Progenitor cell of endocrine pancreas (in vitro differentiated cells): ENCODE measurements at places on chromosomes 1 and 21. TPM values are rescaled to one million over a fixed set of nuclear protein-coding genes. Genes with fewer than 3 reads are reported as not detected.

PCAT6 gene
- total RNA-seq = 5.6 and 5.7 TPM in 2 replicates

KIAA1614 gene
- total RNA-seq = 2.1 and 2.5 TPM in 2 replicates

FAM131C gene
- 1.2 and 1.6 TPM in 2 replicates for total RNA-seq

ECM1 gene
- 1.9 and 2.1 TPM in 2 replicates for total RNA-seq

CLEC20A gene
- total RNA-seq = not detected in 2 replicates

PADI1 gene
- total RNA-seq = not detected in 2 replicates

DNA sequence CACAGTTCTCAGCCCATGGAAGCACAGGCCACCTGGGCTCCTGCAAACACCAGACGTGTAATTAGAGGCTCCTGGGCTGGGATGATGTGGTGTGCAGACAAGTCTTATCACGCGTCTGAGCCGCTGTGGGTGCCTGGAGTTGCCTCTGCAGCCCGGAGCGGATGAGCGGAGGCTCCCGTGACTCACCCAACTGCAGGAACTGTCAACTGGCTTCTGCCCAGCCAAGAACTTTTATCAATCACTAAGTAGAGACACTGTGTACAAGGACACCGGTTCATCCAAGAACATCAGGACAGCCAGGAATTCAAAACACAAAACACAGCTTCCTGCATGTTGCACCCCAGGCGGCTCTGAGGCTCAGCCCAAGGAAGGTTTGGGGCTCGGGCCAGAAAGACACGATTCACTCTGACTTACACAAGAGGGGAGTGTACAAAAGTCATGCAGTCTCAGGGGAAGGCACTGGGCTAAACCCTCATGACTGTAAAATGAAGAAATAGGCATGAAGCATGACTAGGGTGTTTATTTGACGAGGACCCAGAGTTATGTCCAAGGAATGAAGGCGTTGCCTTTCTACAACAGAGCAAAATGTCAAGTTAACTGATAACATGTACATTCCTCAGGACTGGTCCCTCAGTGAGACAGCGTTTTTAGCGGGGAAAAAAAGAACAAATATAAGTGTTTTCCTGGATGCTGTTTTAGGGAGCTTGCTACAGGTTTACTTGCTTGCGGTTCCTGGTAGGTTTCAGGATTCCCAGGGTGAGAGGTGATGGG lies 21.1 kb downstream of the ERRFI1 start:
- no peak for DNase-seq

DNA sequence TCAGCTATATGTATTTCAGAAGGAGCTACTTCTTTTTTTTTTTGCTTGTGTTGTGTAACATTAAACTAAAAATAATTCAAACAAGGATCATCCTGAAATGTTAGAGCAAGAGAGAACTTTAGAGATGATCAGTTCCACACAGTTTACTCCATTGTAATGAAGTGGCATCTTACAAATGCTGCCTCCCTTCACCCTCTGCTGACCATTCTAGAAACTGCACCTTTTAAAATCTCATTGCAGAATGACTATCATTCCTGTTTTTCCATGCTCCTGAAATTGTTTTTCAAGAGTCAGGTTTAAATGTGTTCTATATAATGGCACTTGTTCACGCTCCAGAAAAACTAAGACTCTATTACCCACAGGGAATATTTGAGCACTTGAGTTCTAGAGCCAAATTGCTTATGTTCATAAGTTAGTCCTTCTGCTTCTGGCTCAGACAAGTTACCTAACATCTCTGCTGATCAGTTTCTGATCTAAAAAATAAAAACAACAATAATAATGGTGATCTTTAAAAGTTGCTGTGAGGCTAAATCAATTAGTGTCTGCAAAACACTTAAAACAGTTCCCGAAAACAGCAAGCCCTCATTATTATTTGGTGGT lies 21.5 kb upstream of the SLC44A5 start:
- no peak for DNase-seq

- DNase-seq = no peak
Measured at GRCh38 chr1:114088392-114089299, 65.0 kb downstream of the SYT6 start.

GRCh38 chr1:154454386-154455120 lies 47.5 kb upstream of the TDRD10 start:
- no peak for DNase-seq

DNA sequence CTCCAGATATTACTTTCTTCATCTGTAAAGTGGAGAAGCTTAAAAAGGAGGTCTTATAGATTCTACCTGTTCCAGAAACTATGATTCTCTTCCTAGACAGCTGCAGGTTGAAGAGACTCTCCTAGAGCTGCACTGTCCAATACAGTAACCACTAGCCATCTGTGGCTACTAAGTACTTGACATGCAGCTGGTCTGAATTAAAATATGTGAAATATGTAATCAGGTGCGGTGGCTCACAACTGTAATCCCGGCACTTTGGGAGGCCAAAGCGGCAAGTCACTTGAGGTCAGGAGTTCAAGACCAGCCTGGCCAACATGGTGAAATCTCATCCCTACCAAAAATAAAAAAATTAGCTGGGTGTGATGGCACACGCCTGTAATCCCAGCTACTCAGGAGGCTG lies 15.8 kb downstream of the APP start:
- no peak for DNase-seq

DNA sequence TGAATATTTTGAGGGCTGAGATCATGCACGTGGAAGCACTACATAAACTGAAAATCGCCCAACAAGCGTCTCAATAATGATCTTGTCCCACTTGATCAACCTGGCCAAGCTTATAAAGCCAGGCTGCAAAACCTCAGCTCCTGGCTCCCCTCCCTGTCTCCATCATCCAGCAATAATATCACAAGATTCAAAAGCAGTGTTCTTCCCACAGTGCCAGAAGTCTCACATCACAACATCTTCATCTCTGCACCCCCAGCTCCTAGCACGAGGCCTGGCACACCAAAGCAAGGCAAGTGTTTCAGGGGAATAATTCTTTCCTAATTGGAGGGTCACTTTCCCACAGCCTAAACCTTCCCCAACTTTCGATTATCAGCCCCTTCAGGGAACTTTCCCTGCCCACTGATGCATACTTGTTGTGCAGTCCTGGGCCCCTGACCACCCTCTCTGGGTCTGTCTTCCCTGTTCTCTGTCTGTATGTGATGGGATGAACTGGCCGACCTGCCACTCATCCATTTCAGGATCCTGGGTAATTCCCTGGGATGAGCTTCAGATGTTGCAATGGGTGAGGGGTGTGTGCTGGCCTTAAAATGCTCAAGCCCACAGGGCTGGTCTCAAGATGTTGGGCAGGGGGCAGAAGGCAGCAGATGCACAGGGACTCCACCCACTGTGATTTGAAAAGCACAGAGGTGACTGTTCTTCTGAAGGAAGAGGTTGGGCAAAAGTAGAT lies 129.0 kb downstream of the DMRTB1 start:
- DNase-seq = no peak

DNA sequence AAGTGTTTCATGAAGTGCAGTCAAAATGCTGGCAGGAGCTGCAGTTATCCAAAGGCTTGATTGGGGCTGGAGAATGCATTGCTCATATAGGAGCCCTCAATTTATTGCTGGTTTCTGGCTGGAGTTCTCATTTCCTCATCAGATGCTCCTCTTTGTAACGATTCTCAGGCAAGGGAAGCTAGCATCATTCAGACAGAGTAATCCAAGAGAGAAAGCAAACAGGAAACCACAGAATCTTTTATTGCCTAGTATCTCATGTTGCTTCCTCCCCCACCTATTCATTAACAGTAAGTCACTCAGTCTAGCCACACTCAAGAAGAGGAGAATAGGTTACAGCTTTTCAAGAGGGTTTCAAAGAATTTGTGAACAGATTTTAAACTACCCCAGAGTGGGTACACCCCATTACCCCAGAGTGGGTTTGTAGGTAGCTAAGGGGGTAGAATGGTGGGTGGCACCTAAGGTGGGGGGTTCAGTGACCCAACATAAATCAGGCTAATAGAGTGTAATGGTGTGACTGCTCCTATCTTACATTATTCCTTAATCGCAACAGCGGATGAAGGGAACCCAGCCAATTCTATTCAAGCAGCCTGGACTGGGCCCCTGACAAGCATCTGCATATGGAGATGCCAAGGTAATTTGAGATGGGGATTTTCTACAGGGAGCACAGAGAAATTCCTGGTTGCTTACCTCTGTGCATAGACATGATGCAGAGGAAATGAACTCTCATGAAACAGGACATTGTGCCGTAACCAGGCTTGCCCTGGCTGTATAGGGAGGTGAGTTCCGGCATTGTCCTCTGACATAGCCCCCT lies 67.1 kb downstream of the KCNJ15 start:
- DNase-seq = no peak

DNA sequence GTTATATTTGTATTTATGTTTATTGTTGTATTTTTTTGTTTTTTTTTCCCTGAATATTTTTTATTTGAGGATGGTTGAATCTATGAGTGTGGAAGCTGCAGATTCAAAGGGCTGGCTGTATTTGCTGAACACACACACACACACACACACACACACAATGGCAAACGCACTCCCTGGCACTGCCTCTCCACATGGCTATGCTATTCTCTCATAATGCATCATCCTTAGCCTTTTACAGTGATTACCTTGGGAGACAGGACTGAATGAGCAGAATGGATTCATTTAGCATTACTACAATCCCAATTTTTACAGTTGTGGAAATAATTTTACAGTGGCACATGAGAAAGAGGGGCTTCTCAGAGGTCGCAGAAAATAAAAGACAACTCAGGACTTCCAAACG lies 390.1 kb downstream of the PCP4 start:
- no peak for DNase-seq

DNA sequence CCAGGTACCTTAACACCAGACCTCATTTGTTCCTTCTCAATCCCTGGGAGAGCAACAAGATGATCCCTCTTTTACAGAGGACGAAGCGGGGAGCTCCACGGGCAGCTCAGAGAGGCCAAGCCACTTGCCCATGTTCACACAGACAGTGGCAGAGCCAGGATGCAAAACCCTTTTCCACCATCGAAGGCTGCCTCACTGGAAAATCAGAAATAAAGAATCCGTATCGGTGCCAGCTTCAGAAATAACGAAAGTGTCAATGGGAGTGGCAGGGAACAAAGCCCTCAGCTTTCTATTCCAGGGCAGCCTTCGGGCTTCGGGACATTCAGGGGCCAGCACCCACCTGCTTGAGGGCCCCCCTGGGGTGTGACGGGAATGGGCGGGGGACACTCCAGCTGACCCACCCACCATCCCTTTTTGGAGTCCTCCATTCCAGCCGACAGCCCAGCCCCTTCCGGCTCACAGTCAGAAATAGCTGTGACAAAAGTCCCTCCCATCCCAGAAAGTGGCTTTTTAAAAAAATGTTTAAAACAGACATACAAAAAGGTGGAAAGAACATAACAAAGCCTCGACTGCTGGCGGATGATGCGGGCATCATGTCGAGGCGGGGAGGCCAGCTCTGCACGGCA lies 6.0 kb downstream of the IFFO2 start:
- no peak for DNase-seq

DNA sequence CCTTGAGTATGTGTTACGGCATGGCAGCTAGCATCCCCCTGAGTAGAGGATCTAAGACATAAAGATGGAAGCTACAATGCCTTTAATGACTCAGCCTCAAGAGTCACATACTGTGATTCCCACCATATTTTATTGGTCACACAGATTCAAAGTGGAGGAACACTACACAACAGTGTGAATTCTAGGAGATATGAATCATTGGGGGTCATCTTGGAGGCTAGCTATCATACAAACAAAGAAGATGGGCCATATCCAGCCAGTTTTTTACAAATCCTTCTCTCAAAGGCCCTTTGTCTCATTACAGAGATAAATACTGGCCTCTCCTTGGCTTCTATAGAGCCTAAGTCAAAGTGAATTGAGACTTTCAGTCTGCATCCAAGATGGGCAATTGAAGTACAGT lies 177.0 kb downstream of the TBX15 start:
- DNase-seq = no peak

DNA sequence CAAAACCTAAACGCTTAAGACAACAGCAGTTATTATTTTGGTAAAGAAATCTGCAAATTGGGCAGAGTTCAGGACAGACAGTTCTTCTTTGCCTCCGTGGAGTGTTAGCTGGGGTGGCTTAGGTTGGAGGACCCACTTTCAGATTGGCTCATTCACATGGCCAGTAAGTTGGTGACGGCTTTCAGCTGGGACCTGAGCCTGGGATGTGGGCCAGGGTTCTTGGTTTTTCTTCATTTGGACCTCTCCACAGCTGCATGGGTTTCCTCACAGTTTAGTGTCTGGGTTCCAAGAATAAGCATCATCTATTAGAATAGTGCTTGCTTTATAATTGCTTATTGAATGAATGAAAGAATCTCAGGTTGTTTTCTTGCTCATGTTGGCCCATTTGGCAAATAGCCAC lies 72.2 kb downstream of the ATF6 start:
- DNase-seq = no peak

- no peak for DNase-seq
Measured at GRCh38 chr1:168195199-168196135, 16.7 kb downstream of the TIPRL start.

DNA sequence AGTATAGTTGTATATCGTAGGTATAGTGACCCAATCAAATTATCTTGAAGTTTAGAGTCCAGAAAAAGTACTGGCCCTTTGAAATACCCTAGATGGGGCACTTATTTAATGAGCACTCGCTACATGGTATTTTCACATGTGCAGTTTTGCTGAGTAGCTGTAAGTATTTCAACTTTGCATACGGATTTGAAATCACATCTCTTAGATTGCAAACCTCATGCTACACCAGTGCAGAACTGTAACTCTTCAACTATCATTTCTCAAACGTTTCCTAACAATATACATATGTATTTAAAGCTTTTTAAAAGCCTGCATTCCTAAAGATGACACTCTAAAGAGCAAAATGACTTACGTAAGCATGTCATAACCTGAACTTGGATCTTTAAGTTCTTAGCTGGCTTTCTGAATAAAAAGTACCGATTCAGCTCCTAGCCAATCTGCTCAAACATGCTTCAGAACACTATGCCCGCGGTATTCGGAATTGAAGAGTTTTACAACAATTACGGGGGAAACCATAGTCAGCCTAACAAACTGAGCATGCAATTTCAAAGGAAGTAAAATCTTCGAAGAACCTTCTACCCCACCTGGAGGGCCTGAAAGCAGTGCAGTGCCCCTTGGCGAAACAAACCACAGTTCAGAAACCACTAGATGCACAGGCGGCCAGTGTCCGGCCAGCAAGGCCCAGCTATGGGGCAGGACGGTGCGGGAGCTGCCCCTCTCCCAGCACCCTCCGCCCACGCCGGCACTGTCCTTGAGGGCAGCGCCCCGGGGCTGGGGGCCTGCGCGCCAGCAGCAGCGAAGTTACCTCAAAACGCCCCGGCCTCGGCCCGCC lies 863 bp downstream of the FH start:
- no peak for DNase-seq

DNA sequence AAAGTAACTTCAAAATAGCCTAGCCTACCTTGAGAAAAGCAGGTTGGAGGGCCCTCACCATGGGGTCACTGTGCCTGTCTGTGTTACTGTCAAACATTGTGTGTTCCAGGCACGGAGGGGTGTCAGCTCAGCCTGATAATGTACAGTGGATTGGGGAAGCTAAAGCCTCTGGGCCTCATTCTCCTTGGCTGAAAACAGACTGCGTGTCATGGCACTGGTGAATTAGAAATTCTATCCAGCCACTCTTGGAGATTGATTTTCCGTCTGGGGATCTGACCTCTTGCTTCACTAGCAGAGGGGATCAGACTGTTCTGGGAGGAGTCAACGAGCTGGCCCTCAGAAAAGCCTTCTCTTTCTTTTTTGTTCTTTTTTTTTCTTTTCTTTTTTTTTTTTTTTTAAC lies 123.5 kb upstream of the HOOK1 start:
- DNase-seq = no peak

GRCh38 chr1:208868554-208868953 lies 624.4 kb upstream of the PLXNA2 start:
- DNase-seq = no peak

GRCh38 chr1:37092937-37093336 lies 58.6 kb upstream of the GRIK3 start:
- DNase-seq = no peak
